ENCODE measurements at places on chromosomes 7 and 10.

DNA sequence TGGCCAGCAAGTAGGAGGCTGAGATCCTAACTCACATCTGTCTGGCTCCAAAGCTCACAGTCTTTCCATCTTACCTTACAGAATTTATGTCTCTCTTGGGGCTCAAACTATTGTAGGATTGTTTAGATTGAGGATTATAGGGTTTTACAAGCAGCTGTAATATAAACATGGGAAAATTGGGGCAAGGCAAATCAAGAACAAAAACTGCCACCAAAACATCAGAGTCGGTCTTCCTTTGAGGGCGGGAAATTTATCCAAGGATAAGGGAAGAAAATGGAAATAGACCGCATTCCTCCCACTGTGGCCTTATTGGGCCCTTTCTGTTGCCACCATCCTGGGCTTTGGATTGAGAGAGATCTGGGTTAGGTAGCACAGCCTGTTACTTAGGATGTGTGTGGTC, 22.5 kb downstream of the RBM20 start:
- DNase-seq, result no peak

- DNase-seq, result no peak
Observed at GRCh38 chr10:132486539-132487121, 51.0 kb upstream of the INPP5A start.

- DNase-seq, result no peak
Observed at GRCh38 chr7:129479831-129480230, 22.5 kb upstream of the SMKR1 start.

DNA sequence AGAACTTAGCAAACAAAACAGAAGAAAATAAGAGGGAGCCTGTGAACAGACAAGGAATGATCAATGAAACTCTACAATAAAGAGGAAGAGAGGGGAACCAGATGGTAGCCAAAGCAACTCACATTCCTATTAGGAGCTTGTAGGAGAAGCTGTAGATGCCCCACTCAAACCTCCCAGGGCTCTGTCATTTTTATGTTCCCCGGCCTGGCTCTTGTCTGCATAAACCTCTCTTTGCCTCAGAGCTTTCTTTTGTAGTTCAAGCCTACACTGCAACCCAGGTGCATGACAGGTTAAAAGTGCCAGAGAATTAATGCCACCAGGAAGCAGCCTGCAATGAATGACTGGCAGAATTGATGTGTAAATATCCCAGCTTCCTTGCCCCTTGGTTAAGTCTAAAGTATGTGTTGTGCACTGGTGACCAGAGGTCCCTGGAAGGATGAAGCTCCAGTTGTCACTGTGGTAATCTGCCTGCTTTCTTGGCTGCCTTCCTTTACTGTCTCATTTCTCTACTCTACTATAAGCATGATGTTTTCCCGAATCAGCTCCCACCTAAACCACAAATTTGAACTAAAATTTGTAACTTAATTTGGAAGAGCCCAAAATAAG, 40.4 kb downstream of the HDAC9 start:
- no peak for DNase-seq

DNA sequence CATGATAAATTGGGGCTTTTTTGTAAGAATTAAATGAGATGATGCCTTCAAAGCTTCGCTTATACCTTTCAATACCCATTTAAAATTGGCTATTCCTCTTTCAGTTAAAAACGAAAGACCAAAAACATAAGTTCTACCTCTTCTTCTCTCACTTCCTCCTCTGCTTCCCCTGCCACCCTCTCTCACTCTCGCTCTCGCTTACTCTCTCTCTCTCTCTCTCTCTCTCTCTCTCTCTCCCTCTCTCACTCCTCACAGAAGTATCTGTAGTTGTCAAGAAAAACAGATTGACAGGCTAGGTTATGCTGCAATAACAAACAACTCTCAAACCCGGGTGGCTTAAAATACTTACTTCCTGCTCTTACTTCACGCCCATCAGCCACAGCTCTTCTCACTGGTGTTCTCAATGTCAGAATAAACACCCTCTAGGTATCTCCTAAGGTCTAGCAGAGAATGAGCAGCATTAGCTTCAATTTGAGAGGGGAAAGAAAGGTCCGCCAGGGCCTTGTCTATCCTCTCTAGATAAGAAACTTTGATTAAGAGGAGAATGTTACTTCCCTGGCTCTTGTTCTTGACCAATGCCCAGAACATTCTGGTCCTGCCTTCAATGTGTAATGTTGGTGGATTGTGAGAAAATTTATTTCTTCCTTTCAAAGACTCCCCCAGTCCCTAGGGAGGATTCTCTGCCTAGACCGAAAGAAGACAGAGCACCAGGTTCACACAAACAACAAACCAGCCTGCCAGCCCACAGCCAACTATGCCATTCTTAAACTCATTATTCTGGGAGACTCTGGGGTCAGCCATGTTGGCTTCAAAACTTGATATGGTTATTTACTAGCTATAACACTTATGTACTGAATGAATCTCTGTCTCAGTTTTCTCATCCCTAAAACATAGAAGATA, 1028.7 kb downstream of the XPNPEP1 start:
- no peak for DNase-seq

- DNase-seq, result no peak
Observed at GRCh38 chr7:107172276-107173032, 3.7 kb downstream of the HBP1 start.

DNA sequence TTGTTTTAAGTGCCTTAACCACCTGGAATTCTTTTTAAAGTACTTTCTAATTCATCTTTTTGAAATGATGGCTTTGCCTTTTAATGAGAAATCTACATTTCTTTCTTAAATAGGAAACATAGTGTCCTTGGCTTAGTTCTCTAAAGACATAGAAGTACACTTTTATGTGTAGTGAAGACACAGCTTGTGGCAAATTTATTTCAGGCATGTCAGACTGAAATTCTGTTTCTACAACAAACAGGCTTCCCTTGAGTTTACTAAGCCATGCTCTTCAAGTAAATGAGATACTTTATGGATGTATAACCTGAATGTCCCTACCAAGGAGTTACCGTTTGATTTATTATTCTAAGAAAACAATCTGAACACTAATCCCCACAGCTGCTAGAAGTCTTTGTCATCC, 136.9 kb upstream of the MAGI2 start:
- DNase-seq, result no peak

DNA sequence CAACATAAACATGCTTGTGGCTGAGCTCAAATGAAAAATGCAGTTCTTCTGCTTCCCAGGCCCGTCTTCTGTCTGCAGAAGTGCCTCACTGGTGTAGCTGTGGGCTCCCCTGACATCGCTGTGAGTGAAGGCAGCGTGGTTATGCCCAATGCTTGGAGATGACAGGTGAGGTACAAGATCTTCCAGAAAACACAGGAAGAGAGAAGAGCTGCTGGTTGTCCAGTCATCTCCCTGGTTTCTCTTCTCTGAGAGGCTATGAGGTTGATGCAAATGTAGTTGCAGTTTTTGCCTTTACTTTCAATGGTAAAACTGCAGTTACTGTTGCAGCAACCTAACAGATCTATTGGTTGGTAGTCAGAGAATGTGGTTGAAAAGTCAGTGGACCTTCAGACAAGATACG, 223.6 kb downstream of the GATA3 start:
- DNase-seq, result no peak

- DNase-seq, result peak; percentile 85
Observed at GRCh38 chr7:332646-333392, 42.8 kb downstream of the FOXL3 start.

DNA sequence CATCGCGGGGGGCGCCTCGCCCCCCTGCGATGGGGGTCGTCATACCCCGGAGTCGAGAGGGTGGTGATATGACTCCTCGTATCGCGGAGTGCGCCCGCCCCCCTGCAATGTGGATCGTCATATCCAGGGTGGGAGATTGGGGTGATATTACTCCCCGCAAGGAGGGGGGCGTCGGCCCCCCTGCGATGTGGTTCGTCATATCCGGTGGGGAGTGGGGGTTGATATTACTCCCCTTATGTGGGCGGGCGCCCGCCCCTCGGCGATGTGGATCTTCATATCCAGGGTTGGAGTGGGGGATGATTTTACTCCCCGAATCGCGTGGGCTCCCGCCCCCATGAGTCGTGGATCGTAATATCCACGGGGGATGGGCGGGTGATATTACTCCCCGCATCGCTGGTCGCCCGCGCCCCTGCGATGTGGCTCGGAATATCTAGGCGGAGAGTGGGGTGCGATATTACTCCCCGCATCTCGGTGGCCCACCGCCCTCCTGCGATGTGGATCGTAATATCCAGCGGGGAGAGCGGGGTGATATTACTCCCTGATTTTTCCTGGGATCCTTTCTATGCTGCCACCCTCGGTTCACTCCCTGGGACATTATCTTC, 36.9 kb downstream of the MEIG1 start:
- DNase-seq, result no peak

GRCh38 chr10:46306516-46307184, 19.9 kb downstream of the ANTXRL start:
- no peak for DNase-seq

- DNase-seq, result no peak
Observed at GRCh38 chr10:90837486-90837885, 20.4 kb downstream of the HTR7 start.

DNA sequence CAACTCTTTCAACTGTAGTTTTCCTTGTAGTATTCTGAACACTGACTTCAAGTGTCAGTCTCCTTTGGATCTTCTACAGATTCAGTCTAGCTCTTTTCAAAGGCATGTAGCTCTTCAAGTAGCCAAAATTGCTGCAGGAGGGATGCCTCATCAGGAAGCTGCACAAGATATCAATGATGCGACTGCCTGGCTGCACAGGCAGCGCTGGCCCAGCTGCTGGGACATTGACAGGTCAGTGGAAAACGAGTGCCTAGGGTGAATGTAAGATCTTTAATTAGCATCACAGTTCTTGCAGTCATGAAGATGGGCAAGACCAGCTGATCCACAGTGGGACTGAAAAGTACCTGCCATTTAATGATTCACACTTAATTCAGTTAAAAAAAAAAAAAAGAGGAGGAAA, 167.6 kb downstream of the ANK3 start:
- DNase-seq, result no peak

DNA sequence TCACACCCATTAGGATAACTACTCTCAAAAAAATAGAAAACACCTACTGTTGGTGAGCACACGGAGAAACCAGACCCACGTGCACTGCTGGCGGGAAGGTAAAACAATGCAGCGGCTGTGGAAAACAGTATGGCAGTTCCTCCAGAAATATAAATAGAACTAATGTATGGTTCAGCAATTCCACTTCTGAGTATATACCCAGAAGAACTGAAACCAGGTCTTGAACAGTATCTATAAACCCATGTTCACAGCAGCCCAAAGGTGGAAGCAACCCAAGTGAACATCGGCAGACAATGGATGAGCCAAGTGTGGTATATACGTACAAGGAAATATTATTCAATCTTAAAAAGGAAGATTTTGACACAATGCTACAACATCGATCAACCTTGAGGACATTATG, 164.7 kb downstream of the ZMYND11 start:
- DNase-seq, result no peak

DNA sequence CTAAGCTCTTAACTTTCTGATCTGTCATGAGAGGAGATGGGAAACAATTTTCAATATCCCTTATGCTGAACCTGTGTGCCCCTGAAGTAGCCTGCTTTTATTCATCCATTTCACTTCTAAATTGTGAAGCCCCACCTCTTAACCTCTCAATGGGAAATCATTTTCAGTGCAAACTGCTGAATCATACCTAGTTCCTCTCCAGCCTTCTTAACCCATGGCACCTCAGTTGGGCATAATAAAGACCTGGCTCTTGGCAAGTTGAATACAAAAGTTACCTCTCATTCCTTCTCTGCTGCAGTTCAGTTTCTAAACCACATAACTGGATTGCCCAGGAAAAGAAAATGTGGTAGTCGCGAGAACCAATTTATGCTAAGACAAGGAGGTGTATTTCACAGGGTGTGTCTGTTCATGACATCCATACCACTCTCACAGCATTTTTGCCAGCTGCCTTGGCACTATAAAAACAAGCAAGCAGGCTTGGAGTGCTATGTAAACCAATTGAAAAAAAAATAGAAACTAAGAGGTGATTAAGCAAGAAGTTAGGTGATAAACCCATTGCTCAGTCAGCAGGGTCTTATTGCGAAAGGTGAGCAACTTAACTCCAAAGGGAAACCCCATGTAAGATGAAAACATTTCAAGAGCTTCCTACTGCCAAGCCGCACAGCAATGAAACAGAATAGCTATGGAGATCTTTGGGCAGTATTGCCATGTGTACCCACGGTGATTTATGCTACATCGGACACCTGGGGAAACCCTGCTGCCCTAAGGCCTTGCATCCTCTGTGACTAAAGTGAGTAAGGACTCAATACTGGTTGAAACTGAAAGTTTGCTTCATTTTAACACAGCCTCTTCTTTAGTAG, 57.0 kb upstream of the DKK1 start:
- no peak for DNase-seq

GRCh38 chr7:36408589-36408988, 18.9 kb downstream of the ANLN start:
- DNase-seq, result no peak

DNA sequence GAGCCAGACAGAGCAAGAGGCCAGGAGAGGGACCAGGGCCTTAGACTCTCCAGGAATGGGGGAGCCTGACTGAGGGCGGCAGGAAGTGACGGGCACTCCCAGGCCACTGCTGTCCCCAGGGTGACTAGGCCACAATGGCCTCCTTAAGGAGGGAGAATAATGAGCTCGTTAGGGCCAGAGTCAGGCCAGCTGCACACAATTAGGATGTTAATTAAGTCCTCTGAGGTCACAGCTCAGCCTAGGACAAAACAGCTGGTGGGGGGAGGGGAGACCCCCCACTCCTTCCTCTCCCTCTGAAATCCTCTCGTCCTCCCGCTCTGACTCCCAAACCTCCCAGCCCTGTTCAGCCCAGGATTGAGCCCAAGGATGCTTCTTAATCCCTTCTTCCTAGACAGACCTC, 143.0 kb downstream of the NEURL1 start:
- no peak for DNase-seq

DNA sequence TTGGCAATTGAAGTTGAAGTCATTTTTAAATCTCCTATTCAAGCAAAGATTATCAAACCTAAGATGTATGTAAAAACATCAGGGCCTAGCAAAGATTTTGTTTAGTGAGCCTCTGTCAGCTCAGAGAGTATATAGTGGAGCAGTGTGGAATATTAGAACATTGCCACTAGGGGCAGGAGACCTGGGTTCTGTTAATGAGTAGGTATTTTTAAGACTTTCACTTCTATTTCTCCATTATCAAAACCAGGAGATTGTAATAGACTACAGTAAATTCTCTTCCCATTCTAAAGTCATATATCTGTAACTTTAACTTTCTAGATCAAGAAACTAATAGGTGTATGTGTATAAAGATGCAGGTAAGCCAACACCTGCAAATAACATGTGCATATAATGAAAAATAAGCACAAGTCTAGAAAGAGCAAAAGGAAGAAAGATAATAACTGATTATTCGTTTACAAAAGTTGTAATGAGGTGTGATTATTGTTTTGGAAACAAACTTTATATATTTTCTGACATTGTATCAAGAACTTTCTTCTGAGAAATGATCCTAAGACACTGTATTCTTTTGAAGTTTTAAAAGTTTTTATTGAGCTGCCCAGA, 64.4 kb downstream of the KCND2 start:
- DNase-seq, result no peak

DNA sequence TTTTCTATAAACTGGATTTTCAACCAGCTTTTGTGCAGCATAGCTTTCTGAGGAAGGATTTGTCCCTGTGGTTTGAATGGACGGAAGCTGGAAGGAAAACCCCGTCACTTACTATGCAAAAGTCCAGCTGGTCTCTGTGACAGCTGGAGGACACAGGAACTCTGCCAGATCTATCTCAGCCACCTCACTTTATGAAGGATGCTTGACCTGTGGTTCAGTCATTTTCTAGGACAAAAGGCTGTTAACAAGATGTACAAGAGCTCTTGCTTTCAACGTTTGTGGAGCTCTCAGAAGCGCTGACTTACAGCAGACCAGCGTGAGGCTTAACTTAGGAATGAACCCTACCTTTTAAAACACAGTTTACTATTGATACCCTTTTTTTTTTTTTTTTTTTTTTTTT, 90.8 kb downstream of the CREM start:
- DNase-seq, result no peak

GRCh38 chr10:11275651-11276050, 258.0 kb downstream of the CELF2 start:
- no peak for DNase-seq

All from ascending aorta (tissue), 2 donors.